Dermis microvascular lymphatic vessel endothelial cell (primary cell): ENCODE measurements at places on chromosomes 3 and 15. TPM values are rescaled to one million over a fixed set of nuclear protein-coding genes. Genes with fewer than 3 reads are reported as not detected.
A peak's percentile ranks its signal among the peaks of the same experiment; 100 is the strongest.

- DNase-seq, result no peak
Observed at GRCh38 chr15:64901914-64902313, 9.8 kb upstream of the ANKDD1A start.

DNA sequence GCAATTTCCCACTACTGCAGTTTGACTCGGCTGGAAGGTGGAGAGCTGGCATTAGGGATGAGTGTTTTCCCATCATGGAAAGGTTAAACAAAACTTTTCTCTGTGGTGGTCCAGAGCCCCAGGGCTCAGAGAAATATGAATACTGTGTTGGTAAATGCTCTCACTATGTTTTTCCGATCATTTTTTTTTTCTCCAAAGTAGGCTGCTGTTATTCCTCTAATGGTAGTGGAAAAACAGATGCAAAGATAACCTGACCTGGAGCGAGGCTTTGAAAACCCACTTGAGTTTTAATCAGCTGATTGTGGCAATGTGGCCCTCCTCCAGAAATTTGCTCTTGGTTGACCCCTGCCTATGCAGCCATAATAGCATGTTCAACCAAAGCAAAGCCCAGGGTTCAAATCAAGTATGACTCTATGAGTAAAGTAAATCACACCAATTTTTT, 320.8 kb upstream of the CTNNB1 start:
- DNase-seq, result peak; percentile 55

DNA sequence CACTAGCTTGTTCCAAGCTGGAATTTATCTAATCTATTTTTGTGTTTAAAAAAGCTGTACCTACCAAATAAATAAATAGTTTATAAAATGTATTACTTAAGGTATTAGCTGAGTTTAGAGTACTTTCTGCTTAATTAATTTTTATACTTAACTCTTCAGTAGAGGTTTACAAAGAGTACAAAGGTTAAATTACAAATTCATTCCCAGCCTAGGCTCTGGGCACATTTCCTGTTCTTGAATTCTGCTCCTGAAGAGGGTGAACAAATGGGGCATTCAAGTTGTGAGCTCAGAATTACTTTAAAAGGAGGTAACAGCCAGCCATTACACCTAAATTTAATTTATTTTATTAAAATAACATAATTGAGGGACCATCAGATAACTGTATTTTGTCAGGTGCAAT, 26.4 kb downstream of the MKRN2 start:
- DNase-seq, result no peak

DNA sequence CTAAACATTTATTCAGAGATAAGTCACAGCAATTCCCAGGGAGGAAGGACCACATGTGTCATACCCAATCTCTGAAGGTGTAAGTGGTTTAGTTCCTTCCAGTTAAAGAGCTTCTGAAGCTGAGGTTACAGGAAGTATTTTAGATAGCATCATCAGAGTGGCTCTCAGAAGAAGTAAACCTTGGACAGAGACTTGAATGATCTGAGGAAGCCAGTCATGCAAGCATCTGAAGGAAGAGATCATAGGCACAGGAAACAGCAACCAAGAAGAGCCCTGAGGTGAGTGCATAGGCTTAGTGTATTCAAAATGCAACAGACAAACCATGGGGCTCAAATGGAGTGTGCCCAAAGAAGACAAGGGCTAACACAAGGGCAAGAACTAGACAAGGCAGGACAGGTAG, 210.3 kb downstream of the ULK4 start:
- no peak for DNase-seq

GRCh38 chr15:25693321-25694238, 169.5 kb downstream of the ATP10A start:
- DNase-seq, result no peak

The SLC22A14 gene
- total RNA-seq, result under 0.01 TPM in 1 of 2 replicates, not detected in the other

DNA sequence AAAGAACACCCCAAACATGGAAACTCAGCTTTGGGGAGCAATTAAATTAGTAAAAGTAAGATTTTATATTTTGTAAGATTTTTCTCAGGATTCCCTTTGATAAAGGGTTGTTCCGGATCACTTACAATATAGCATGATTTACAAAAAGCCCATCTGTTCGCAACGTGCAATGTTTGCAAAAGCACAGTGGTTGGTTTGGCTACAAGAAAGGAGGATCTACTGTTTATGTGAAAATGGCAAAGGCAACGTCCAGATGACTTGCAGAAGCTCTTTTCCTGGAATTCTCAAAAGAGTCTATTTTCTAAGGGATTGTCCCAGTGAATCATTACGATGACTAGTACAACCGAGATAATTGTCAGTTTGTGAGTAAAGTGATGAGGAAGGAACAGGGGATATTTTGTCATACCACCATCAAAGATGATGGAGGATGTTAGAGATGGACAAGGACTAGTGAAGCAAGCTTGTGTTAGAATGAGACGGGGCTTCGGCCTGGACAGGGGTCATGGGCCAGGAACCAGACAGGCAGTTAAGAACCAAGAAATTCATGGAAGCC, 71.6 kb downstream of the CRYGS start:
- no peak for DNase-seq

- DNase-seq, result no peak
Observed at GRCh38 chr15:62362144-62362543, 197.1 kb upstream of the C2CD4B start.

The CKMT1B gene
- total RNA-seq, result not detected in 2 replicates

DNA sequence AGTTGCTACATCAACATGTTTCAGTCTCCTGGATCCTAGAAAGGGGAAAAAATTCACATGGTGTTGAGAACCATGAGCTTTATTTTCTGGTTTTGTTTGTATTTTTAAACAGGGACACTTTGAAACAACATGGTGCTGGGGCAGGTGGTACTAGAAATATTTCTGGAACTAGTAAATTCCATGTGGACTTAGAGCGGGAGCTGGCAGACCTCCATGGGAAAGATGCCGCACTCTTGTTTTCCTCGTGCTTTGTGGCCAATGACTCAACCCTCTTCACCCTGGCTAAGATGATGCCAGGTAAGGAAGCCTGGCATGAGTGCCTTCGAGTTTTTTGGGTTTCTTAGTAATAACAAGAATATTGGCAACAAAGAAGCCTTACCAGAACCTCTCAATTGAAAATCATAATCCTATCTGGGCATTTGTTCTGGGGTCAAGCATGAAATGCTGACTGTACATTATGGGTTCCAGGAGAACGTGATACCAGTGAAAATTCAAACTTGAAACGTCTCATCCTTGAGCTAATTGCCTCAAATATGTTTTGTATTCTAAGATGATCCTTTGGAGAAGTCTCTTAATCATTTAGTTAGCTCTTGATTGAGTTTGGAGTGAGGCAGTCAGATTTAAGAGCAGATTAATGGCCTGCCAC, 7.9 kb downstream of the ALAS1 start:
- no peak for DNase-seq

The SLC28A2 gene
- total RNA-seq, result not detected in 2 replicates

- DNase-seq, result peak; percentile 36
Observed at GRCh38 chr15:85609492-85609891, 185.2 kb downstream of the KLHL25 start.

DNA sequence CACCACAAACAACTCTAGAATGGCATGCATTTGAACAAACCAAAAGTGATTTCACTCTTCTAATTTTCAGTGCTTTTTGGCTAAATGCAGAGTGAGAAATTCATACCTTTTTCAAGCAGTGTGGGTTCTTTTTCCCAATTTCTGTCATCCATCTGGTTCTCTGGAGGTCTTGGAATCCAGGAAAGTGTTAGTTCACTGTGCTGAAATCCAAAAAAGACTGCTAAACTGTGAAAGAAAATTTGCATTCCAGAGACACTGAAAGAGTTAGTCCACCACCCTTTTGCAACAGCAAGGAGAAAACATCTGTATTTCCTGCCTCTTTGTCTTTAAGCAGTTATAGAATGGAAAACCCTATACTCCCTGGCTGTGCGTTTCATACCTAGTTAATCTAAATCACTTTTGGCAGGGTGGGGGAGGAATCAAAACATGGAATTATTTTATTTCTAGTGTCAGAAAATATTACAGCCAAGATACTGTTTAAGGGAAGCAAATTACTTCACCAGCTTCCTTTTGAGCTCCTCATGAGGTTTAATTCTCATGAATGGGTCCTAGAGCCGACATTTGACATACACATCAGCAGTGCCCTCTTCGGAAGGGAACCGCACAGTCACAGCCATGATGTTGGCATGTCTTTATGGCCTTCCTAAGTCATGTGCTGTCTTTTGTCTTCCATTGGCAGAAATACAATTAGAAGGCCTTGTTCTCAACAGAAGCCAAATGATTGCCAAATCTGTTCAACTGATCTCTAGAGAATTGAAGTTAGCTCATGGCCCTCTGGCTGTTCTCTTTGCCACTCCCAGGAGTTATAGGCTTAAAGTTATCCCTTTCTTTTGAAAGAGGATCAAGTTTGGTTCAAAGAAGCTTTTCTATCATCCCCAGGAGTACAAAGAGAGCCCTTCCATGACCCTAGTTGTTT, 317.7 kb upstream of the TPRG1 start:
- DNase-seq, result no peak

The AHSG gene
- under 0.01 TPM in 1 of 2 replicates, not detected in the other for total RNA-seq

- no peak for DNase-seq
Observed at GRCh38 chr3:73529308-73530021, 95.3 kb downstream of the PDZRN3 start.

The FBXO45 gene
- total RNA-seq, result 12.6 and 14.3 TPM in 2 replicates

- no peak for DNase-seq
Observed at GRCh38 chr3:185852635-185853034, 27.8 kb upstream of the IGF2BP2 start.

DNA sequence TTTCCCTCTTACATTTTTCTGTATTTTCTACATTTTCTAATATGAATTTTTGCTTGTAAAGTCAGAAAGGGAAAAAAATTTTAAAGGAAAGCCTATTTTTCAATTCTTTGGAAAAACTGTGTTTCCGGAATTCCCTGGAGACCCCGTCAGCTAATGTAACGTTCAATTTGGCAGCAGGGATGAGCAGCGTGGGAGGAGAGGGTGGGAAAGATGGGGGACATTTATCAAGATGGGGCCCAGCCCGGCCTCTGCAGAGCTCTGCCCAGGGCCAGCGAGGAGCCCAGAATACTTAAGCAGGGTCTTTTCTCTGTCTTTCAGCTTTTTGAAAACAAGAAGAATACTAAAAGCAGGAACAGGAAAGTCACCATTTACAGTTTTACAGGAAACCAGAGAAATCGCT, 129.0 kb downstream of the LRRK1 start:
- DNase-seq, result no peak

DNA sequence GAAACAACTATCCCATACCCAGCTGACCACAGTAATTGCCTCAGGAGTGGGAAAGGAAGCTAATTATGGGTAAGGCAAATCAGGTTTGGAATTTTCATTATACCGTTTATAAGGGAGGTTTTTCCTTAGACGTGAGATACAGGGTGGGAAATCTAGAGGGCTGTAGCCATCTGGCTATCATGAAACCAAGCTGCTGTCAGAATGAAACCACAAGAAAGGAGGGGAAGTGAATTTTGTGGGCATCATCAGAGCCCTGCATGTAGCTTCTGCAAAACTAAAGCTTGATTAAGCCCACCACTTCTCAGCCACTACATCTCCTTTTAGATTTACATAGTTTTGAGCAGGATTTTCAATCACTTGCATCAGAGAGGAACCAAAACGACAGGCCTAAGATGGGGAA, 893.5 kb downstream of the TUSC7 start:
- DNase-seq, result no peak

The RLBP1 gene
- total RNA-seq, result not detected in 2 replicates

GRCh38 chr3:70138606-70139005, 139.1 kb downstream of the SAMMSON start:
- DNase-seq, result no peak

DNA sequence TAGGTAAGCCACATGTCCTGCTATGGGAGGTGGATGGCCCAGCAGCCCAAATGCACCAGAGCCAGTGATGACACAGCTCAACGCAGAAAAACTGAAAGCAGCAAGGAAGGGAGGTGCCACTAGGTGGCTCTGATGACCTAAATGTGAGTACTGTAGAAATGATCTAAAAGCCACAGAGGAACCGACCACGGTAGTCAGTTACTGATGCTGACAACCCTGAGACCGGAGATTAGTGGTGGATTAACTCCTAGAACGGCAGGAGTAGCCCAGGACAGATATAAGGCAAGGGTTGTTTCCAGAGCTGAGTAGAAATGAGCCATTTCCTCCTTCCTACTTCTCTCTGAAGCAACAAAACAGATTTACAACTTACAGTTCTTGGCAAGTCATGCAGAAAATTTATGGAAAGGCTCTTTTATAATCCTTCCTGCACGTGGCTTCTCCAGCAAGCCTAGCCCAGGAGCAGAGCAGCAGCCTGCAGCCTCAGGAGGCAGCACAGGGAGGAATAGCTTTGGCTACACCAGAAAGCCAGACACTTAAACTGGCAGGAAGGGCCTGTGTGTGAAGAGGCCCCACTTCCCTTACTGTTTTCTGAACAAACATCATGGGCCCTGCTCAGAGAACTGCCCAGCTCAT, 13.1 kb downstream of the FBXL22 start:
- DNase-seq, result peak; percentile 61

DNA sequence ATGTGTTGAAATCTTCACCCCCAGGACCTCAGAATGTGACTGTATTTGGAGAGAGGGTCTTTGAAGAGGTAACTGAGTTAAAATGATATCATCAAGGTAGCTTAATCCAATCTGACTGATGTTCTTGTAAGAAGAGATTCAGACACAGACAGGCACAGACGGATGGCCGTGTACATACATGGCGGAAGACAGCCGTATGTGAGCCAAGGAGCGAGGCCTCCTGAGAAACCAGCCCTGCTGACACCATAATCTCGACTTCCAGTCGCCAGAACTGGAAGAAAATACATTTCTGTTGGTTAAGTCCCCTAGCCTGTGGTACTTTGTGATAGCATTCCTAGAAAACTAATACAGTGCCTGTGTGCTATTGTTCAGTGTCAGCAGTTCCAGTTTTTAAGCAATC, 73.6 kb downstream of the APBA2 start:
- no peak for DNase-seq

DNA sequence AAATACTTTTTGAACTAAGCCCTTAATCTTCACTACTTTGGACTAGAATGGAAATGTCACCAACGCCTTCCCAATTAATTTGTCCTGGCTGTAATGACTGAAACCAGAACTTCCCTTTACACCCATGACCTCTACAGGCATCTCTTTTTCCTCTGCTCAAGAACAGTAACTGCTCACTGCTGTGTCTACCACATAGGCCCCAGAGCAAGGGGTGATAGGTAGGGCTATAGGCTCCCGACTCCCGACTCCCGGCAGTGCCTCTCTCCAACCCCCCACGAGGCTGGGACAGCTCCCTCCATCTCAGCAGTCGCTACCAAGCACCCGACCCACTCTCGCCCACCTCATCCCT, 384 bp upstream of the LEKR1 start:
- no peak for DNase-seq

GRCh38 chr3:79657076-79657475, 110.7 kb downstream of the ROBO1 start:
- DNase-seq, result no peak

DNA sequence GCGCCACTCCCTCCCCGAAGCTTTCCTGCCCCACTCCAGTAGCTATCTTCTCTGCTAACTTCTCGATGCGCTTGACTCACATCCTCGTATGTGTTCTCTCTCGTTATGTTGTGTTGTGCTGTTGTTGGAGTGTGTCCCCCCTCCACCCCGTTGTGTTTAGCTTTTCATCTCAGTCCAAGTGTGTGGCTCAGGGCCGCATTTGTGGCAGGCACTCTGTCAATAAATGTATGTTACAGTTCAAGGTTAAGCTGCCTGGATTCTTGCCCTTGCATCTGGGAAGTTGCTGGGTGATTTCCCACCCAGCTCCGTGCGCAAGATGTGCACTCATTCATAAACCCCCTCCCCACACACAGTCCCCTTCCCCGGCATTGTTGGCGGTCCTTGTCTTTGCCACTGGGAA, 71.9 kb downstream of the PGPEP1L start:
- DNase-seq, result no peak

The ALDH1A3 gene
- total RNA-seq, result 6.3 and 33.9 TPM in 2 replicates

The CX3CR1 gene
- not detected in 2 replicates for total RNA-seq

The ASB14 gene
- total RNA-seq, result not detected in 2 replicates
